Kasumi-1 (cell line): ENCODE measurements at places on chromosomes 2 and 18.

- DNase-seq, result no peak
These were observed 296.2 kb upstream of the SALL3 start for GRCh38 chr18:78683191-78684010.

DNA sequence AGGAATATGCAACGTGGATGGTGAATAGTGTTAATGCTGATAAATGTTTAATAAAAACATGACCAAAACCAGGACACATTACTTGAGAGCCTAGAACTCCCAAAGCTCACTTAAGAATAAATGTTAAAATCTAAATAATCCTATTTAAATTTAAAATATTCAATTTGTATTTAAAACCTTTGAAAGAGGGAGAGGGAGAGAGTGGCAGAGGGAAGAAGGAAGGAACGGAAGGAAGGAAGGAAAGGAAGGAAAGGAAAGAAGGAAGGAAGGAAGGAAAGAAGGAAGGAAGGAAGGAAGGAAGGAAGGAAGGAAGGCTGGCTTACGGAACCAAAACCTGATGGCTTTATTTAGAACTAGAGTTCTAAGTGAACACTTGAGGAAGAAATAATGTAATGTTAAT, 324.1 kb upstream of the SYT4 start:
- no peak for DNase-seq

DNA sequence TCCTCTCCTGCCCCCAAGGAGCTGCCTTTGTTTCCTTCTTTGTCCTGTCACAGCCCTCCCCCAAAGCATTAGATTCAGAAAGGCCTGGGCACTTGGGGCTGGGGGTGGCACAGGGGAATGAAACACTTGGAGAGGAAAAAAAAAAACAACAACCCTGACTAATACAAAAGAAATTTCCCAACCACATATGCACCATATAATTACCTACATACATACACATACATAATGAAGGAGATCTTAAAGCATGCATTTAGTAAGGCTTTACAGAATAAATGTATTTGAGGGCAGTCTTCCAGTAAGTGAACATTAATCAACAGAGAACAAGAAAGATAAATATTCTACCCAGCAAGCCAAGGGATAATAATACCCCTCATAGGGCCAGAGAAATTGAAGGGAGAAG, 70.0 kb upstream of the PPP1CB start:
- DNase-seq, result no peak

DNA sequence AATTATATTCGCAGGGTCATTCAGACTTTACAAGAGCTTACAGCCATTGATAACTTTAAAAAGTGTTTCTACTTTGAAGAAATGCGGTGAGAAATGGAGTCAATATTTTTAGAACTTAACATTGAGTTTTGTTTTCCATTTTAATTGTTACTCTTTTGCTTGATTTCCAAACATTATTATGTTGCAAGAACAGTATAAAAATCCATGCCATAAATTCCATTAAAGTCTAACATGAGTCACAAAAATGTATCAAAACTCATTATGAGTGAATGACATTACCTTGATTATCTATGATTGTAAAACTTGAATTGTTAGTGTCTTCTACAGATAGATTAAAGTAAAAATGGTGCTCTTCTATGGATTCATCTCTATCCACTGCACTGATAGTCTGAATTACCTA, 92.6 kb downstream of the CDH19 start:
- DNase-seq, result no peak

DNA sequence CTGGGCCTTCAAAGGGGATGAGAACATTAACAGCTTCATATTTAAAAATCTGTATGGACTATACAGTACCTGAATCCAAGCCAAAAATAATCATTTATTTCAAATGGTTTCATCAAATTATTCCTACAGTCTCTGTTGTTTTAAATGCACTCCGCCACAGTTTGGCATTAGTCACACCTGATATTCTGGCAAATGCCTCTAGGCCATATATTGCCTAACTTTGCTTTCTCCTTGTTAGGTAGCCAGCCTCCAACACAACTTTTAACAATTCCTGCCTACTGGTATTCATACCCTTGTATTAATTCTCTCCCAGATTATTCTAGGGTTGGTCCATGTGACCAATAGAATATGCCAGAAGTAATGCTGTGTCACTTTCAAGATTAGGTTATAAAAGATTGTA, 146.6 kb upstream of the FANCL start:
- no peak for DNase-seq

- peak; percentile 46 for DNase-seq
These were observed 197.7 kb upstream of the STON1 start for GRCh38 chr2:48332286-48332685.

GRCh38 chr2:177183860-177184259, 28.7 kb upstream of the HNRNPA3 start:
- DNase-seq, result no peak

DNA sequence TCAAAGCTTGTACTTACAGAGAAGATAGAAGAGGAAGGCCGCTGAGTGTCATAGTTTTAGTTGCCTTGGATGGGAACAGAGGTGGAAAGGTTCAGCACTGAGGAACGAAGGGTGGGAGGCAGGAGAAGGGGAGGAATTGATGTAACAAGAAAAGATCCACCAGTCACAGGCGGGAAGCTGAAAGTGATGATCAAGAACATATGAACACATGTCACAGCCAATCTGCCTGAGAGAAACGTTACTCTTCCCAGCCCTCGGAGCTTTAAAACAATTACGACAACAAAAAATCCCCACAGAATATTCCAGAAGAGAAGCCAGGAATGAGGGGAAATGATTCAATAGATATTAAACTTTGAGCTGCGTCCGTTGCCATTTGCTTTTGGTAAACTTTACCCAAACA, 87.1 kb downstream of the TSHZ1 start:
- DNase-seq, result no peak

GRCh38 chr18:60471652-60472051, 99.1 kb upstream of the MC4R start:
- no peak for DNase-seq
